ENCODE measurements at places on chromosomes 6 and 20. TPM values are rescaled to one million over a fixed set of nuclear protein-coding genes. Genes with fewer than 3 reads are reported as not detected.

Gene FILIP1
- 173 TPM for total RNA-seq

Gene ZNF391
- total RNA-seq, result 1.3 TPM

Gene TXLNB
- 137 TPM for total RNA-seq

Gene RSPH9
- total RNA-seq, result 0.08 TPM

Gene SLC35D3
- total RNA-seq, result 0.08 TPM

Gene MAS1
- total RNA-seq, result not detected

Gene TMEM244
- total RNA-seq, result not detected

DNA sequence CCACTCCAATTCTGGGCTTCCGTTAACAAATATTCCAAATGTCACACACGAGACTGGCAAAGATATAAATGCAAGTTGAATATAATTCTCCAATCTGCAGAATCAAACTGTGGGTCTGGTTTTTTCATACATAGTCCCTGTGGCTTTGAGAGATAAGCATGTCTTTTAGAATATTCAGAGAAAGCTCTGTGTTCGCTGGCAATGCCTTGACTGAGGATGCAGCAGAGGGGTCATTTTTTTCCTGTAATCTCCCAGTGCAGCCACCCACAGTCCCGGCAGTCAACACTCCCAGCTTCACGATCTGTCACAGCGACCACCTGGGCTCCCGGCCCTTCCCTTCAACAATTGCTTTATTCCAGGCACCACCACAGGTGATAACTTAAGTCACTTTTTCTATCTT, 30.5 kb downstream of the MUC22 start:
- no peaks in the 10 kb centered on the region for H3K27me3 ChIP-seq

DNA sequence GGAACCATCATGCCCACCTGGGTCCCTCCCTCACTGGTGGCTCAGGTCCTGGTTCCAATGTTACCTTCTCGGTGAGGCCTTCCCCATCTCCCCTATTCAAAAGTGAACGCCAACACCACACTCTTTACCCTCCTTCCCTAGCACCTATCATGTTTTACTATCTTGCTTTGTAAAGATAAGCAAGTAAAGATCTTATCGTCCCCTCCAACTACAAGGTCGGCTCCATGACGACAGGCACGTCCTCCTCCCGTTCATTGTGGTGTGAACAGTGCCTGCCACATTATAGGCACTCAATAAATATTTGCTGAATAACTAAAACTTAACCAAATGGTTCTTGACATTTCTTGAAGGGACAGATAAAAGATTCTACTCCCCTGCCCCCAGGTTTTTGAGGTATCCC, 147.1 kb downstream of the PREX1 start:
- no peak overlapping the region for H3K27ac ChIP-seq
- no peaks in the 10 kb centered on the region for H3K27me3 ChIP-seq
- H3K36me3 ChIP-seq, result peaks cover 23% of the 10 kb centered on the region

GRCh38 chr6:116695401-116695800, 14.4 kb downstream of the KPNA5 start:
- DNase-seq, result no peak
- H3K27me3 ChIP-seq, result no peaks in the 10 kb centered on the region
- H3K36me3 ChIP-seq, result peaks cover 28% of the 10 kb centered on the region

DNA sequence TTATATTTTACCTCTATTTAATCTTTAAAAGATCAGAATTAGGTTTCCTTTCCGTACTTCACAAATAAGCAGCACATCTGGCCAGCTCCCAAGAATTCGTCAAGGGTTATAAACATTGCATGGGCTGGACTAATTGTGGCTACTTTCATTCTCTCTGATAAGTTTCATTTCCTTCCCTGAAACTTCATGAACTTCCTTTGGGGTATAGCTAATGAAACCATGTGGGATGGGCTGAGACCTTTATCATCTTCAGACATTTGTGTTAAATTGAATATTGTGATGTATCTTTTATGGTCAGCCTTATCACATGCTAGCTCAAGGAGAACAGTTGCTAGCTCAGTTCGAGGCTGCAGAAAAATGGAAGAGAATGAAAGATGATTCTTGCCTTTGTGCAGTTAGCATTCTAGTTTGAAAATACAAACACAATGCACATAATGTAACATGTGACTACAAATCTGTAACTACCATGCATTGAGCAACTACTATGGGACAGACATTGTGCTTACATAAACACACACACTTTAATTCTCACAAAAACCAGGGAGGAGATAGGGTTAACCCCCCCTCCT, 1.7 kb upstream of the GMPR start:
- peaks cover 56% of the 10 kb centered on the region for H3K4me1 ChIP-seq
- H3K27me3 ChIP-seq, result no peaks in the 10 kb centered on the region
- H3K36me3 ChIP-seq, result no peaks in the 10 kb centered on the region

- H3K27me3 ChIP-seq, result no peaks in the 10 kb centered on the region
- DNase-seq, result no peak
- no peaks in the 10 kb centered on the region for H3K4me1 ChIP-seq
- peaks cover 6% of the 10 kb centered on the region for H3K36me3 ChIP-seq
Measured at GRCh38 chr6:80440496-80441115, 334.1 kb downstream of the BCKDHB start.

DNA sequence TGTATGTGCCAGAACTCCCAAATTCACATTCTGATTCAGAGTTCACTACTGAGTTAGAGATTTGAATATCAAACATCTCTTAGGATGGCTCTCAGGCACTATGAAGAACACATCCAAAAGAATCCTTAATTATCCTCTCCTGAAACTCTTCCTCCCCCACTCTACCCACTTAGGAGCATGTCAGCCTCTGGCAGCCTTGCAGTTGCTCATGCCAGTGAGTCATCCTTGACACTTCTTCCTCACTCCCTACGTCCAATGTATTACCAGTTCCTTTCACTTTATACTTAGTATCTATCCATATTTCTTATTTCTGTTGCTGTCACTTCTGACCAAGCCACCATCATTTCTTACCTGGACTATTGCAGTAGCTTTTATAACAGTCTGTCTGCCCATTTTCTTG, 192.0 kb upstream of the IMPG1 start:
- no peaks in the 10 kb centered on the region for H3K4me1 ChIP-seq
- no peak overlapping the region for H3K27ac ChIP-seq
- DNase-seq, result no peak
- H3K4me3 ChIP-seq, result no peak overlapping the region
- H3K27me3 ChIP-seq, result no peaks in the 10 kb centered on the region

GRCh38 chr20:51966296-51966971, 164.1 kb upstream of the SALL4 start:
- H3K36me3 ChIP-seq, result no peaks in the 10 kb centered on the region
- no peak overlapping the region for H3K4me3 ChIP-seq
- peaks cover 38% of the 10 kb centered on the region for H3K27me3 ChIP-seq
- no peak overlapping the region for H3K27ac ChIP-seq

- H3K4me1 ChIP-seq, result peaks cover 3% of the 10 kb centered on the region
- no peak for DNase-seq
- H3K27me3 ChIP-seq, result no peaks in the 10 kb centered on the region
- H3K4me3 ChIP-seq, result no peak overlapping the region
Measured at GRCh38 chr20:19712721-19713260, 45.3 kb upstream of the RIN2 start.

- peaks cover 24% of the 10 kb centered on the region for H3K36me3 ChIP-seq
- no peaks in the 10 kb centered on the region for H3K4me1 ChIP-seq
- no peak for DNase-seq
- no peak overlapping the region for H3K4me3 ChIP-seq
- H3K27me3 ChIP-seq, result no peaks in the 10 kb centered on the region
- no peak overlapping the region for H3K27ac ChIP-seq
Measured at GRCh38 chr6:134956032-134956431, 6.1 kb upstream of the ALDH8A1 start.

DNA sequence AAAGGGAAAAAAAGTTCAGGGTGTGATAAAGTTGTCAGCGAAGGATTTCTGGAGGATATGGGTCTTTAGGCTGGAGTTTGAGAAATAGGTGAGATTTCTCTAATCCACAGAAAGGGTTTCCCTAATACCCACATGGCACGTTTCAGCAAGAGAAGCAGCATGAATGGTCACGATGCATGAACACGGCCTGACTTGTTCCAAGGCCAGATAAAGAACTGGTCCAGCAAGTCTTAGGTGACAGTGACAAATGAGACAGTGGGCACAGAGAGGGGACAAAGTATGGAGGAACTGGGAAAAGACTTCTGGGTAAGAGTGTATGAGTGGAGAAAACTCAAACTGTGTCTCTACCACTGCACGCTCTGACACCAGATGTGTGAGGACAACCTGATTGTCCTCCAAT, 262.0 kb upstream of the FOXQ1 start:
- no peak overlapping the region for H3K4me3 ChIP-seq
- no peaks in the 10 kb centered on the region for H3K36me3 ChIP-seq
- peaks cover 49% of the 10 kb centered on the region for H3K27me3 ChIP-seq

GRCh38 chr20:41524980-41525613, 93.1 kb downstream of the CHD6 start:
- H3K36me3 ChIP-seq, result no peaks in the 10 kb centered on the region
- peak; percentile 83 for DNase-seq
- H3K4me1 ChIP-seq, result peaks cover 31% of the 10 kb centered on the region
- H3K27ac ChIP-seq, result peak overlapping the region; percentile 32
- H3K4me3 ChIP-seq, result peak overlapping the region; percentile 34

DNA sequence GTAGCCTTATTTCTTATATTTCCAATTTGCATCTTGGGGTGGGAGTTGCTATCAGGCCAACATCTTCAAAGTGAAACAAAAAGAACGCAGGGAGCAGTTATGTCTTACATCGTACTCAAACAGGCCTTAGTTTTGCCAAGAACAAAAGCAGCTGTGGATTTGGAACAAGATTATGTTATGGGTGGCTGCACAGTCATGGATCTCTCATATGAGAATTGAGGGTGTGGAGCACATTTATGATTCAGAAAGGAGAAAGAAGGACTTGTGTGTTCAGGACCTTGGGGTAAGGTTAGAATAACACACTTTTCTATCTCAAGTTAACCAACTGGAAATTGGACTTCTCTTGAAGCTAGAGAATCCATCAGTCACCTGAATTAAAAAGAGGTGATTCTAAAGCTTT, 259.9 kb downstream of the FOXA2 start:
- DNase-seq, result no peak
- no peak overlapping the region for H3K4me3 ChIP-seq
- peaks cover 81% of the 10 kb centered on the region for H3K27me3 ChIP-seq
- no peaks in the 10 kb centered on the region for H3K4me1 ChIP-seq
- no peak overlapping the region for H3K27ac ChIP-seq
- no peaks in the 10 kb centered on the region for H3K36me3 ChIP-seq

GRCh38 chr6:1079525-1079924, 232.4 kb upstream of the FOXQ1 start:
- H3K4me1 ChIP-seq, result no peaks in the 10 kb centered on the region
- no peaks in the 10 kb centered on the region for H3K36me3 ChIP-seq
- H3K4me3 ChIP-seq, result no peak overlapping the region
- DNase-seq, result no peak

DNA sequence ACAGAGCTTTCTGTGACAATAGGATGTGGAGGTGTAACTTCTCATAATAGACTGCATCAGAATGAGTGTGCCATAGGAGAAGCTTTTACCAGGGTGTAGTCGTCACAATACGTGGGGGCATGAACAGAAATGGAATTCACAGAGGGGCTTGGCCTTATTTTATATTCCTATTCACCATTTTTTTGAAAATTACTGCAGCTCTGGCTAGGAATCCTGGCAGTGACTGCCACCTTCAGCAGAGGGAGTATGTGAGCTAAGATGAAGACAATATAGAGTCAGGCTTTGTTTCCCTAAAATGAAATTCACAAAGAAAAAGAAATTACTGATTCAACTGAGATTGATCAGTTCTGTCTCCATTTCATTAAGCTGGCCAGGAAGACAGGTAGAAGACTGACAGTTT, 13.9 kb downstream of the TOMM6 start:
- H3K36me3 ChIP-seq, result peaks cover 19% of the 10 kb centered on the region
- no peak overlapping the region for H3K27ac ChIP-seq
- no peak overlapping the region for H3K4me3 ChIP-seq
- H3K27me3 ChIP-seq, result no peaks in the 10 kb centered on the region

DNA sequence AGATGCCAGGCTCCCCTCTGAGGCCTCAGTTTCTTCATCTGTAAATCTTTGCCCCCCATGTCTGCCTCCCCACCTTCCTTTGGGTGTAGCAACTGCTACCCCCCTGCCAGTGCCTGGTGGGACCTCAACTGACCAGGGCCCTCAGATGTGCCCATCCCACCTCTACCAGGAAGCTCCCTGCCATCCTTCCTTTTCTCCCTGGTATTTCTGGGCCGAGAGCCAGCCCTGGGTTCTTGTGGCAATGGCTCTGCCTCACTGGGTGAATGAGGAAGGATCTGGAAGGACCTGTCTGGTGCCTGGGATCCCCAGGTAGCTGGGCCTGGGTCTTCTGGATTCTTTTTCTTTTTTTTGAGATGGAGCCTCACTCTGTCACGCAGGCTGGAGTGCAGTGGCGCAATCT, 141.1 kb upstream of the RNF24 start:
- H3K27ac ChIP-seq, result no peak overlapping the region
- peaks cover 32% of the 10 kb centered on the region for H3K4me1 ChIP-seq
- H3K4me3 ChIP-seq, result no peak overlapping the region
- no peak for DNase-seq
- H3K36me3 ChIP-seq, result no peaks in the 10 kb centered on the region
- no peaks in the 10 kb centered on the region for H3K27me3 ChIP-seq

GRCh38 chr6:154951345-154952200, 43.5 kb upstream of the TIAM2 start:
- no peak overlapping the region for H3K4me3 ChIP-seq
- H3K27me3 ChIP-seq, result no peaks in the 10 kb centered on the region
- no peak overlapping the region for H3K27ac ChIP-seq
- no peak for DNase-seq
- H3K36me3 ChIP-seq, result peaks cover 16% of the 10 kb centered on the region

GRCh38 chr6:154249499-154250298, 106.9 kb downstream of the IPCEF1 start:
- no peak for DNase-seq
- H3K4me1 ChIP-seq, result no peaks in the 10 kb centered on the region
- no peaks in the 10 kb centered on the region for H3K27me3 ChIP-seq
- no peaks in the 10 kb centered on the region for H3K36me3 ChIP-seq
- no peak overlapping the region for H3K4me3 ChIP-seq

DNA sequence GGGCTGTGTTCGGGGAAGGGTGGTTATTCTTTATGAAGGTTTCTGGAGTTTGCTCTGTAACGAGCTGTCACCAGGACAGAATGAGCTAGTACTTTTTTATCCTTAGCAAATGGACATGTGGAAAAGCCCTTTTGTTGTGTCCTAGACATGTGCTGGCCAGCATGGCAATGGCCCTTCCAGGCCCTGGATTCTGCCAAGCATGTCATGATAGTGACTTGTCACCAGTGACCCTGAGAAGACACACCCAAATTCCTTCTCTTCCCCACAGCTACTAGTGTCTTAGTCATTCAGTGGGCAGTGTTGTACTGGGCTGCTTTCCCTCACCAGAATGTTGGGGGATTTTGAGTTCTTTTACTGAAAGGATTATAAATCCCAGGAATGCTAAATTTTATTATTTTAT, 74.0 kb upstream of the XRN2 start:
- H3K36me3 ChIP-seq, result peaks cover 70% of the 10 kb centered on the region
- no peaks in the 10 kb centered on the region for H3K4me1 ChIP-seq
- no peak for DNase-seq

- no peaks in the 10 kb centered on the region for H3K36me3 ChIP-seq
- no peak for DNase-seq
- H3K27me3 ChIP-seq, result no peaks in the 10 kb centered on the region
Measured at GRCh38 chr20:13147071-13147963, 73.8 kb upstream of the ISM1 start.

GRCh38 chr20:34343458-34344211, 19.4 kb upstream of the ITCH start:
- H3K27me3 ChIP-seq, result no peaks in the 10 kb centered on the region
- no peak overlapping the region for H3K27ac ChIP-seq
- no peaks in the 10 kb centered on the region for H3K4me1 ChIP-seq
